ENCODE measurements at places on chromosomes 1 and 21.

GRCh38 chr1:203316626-203317093 lies 11.3 kb downstream of the BTG2 start:
- no peak for DNase-seq

GRCh38 chr1:19405195-19405760 lies 80.1 kb downstream of the CAPZB start:
- DNase-seq, result no peak

- DNase-seq, result no peak
These were observed 34.4 kb upstream of the NRDC start for GRCh38 chr1:51912881-51913280.

- DNase-seq, result no peak
These were observed 86.3 kb downstream of the ACBD6 start for GRCh38 chr1:180415985-180416633.

DNA sequence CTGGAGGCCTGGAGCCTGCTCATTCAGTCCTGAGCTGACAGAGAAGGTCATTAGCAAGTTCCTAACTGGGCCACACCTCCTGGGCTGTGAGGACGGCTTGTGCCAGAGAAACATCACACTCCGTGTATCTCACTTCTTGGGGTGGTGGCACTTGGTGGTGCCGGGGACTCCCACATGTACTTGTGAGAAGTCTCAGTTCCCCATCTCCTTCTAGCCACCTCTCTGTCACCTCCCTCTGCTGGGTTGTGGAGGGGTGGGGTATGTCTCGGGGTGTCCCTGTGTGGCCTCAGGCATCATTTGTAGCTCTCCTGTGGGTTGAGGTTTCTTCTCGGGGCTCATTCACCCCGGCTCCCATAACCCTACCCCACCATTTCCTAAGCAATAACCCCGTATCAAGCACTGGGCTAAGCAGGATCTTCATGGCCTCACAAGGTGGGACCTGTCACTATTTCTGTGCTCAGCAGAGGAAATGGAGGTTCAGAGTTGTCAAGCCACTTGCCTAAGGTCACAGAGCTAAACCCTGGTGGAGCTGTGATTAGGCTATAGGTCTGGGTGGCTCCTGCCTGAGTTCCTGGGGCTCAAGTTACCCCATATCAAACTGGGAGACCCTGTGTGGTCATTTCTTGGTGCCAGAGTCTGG lies 62.5 kb downstream of the UBIAD1 start:
- DNase-seq, result no peak

DNA sequence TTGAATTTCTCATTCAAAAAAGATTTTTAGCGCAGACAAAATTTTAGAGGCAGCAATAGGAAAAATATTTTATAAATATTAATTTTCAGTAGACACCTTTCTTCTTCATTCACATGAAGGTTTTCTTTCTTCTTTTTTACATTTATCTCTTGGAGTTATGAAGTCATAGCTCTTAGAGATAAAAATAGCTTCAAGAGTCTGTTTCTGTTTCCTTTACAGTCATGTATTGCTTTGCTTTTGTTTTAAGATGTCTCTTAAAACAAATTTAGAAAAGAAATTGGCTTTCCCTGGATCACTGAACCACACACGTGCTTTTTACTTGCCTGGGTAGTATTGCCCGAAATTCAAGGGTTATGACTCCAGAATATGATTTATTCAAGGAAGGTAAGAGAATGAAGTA lies 369.9 kb upstream of the LRRC7 start:
- DNase-seq, result no peak

DNA sequence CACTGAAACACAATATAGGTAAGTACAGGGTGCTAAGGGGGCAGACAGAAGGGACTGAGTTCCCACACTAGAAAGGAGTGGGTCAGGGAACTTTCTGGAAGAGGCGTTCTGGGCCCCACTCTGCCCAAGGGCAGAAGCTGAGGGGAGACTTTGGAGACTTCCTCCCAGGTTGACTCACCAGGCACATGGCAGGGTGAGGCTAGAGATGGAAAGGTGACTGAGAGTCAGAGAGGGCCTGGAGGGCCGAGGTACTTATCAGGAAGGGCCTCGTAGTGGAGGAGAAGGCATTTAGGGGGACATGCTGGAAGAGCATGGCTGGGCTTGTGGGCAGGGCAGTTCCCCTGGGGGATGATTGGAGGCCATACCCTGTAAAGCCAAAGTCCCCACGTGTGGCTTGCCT lies 159.9 kb upstream of the JUN start:
- DNase-seq, result no peak

- no peak for DNase-seq
These were observed 70.0 kb upstream of the BCAR3 start for GRCh38 chr1:93751377-93752250.

GRCh38 chr1:224149709-224150108 lies 33.3 kb upstream of the DEGS1 start:
- no peak for DNase-seq

DNA sequence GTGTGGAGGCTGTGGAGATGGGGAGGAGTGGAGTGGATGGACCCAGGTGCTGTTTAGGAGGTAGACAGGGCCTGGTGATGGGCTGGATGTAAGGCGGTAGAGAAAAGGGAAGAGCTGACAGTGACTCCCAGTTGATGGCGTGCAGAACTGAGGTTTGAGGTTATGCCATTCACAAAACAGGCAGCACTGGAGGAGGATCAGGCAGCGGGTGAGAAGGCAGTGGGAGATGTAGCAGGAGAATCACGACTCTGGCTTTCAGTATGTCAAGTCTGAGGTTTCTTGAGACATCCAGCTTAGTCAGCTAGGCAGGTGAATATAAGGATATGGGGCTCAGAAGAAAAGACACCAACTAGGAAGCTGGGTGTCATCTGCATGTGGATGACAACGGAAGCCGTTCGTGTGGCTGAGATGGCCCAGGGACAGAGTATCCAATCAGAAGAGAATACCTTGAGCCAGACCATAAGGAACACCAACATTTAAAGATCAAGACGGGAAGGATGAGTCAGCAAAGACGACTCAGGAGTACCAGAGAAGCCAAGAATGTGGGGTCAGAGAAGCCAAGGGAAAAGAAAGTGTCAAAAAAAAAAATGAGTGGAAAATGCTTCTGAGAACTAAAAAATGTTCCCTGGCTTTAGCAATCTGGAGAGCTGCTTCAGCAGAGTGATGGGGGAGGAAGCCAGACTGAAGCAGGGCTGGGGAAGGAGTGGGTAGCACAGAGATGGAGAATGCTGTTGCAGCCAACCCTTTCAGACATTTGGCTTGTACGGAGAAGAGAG lies 15.2 kb downstream of the LRRN2 start:
- DNase-seq, result no peak

Measured in stimulated activated CD8-positive, alpha-beta memory T cell treated with anti-CD3 and anti-CD28 coated beads, Interleukin-7, amount 100 ng/mL, for 48 hours (primary cell).